ENCODE measurements at places on chromosomes 12 and 14. TPM values are rescaled to one million over a fixed set of nuclear protein-coding genes. Genes with fewer than 3 reads are reported as not detected.

- no peak for DNase-seq
Measured at GRCh38 chr12:2451025-2451424, 343.7 kb upstream of the FKBP4 start.

DNA sequence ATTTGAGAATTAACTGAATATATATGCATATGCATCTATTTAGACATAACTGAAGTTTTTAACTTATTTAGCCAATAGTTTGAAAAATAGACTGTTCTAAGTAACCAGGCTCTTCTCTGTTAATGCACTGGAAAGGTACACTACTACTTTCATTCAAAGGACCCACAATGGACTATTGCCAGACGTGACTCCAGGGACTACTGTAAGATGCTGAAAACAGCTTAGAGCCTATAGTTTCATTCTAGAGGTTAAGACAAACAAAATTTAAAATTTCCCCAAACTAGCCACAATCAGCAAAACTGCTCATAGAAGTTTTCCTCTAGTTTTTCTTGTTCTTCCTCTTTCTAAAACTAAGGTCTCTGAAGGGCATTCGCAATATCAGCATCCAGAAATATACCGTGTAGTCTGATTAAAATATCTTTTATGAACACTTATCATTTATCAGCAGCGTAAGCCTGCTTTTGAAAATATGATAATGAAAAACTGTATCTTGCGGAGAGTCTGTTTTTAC is 10.4 kb downstream of the APPL2 start:
- DNase-seq, result no peak

The CD69 gene
- polyA plus RNA-seq, result 222 TPM

The MUCL1 gene
- polyA plus RNA-seq, result 19.2 TPM

DNA sequence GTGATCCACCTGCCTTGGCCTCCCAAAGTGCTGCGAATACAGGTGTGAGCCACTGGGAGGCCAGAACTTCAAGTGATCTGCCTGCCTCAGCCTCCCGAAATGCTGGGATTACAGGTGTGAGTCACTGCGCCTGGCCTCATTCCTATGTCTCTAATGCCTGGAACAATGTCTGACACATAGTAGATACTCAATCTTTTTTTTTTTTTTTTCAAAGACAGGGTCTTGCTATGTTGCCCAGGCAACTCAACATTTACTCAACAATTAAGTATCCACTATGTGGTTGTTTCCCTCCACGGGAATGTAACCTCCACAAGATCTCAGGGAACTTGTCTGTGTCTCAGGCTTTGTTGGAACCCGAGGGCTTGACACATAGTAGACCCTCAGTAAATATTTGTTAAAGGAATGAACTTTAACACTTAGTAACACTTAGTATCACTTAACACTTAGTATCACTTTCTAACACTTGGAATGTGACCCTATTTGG is 3.0 kb upstream of the TMEM120B start:
- DNase-seq, result no peak

GRCh38 chr12:107990325-107990724 is 138.8 kb upstream of the WSCD2 start:
- DNase-seq, result no peak

The FOXN4 gene
- polyA plus RNA-seq, result 0.14 TPM

The KCNA5 gene
- polyA plus RNA-seq, result 2.9 TPM

The ARG2 gene
- 27.8 TPM for polyA plus RNA-seq

- no peak for DNase-seq
Measured at GRCh38 chr12:54195737-54196347, 7.1 kb upstream of the SMUG1 start.

- no peak for DNase-seq
Measured at GRCh38 chr14:59283361-59283760, 94.9 kb downstream of the DAAM1 start.

- no peak for DNase-seq
Measured at GRCh38 chr12:70383484-70383883, 17.4 kb downstream of the KCNMB4 start.

- DNase-seq, result no peak
Measured at GRCh38 chr12:116600959-116601918, 42.1 kb downstream of the MAP1LC3B2 start.

GRCh38 chr12:14921218-14921617 is 17.1 kb downstream of the ERP27 start:
- DNase-seq, result no peak

The ARHGAP9 gene
- polyA plus RNA-seq, result 165 TPM

DNA sequence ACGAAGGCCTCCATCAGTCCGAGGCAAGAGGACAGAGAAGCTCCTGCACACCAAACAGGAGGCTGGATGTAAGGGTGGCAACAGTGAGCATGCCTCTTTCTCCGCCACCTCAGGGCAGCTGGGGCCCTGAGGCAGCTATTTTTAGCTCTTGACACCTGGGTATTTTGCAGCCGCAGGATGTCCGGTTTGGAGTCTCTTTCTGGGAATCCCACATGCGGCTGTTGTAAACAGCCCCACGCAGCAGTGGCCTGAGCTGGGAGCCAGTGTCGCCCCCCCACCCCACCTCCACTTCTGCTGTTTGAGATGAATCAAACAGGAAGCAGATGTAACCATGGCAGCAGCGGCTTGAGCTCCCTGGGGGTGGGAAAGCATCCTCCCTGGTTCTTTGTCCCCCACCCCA is 11.7 kb downstream of the HDAC7 start:
- DNase-seq, result no peak

GRCh38 chr14:39365354-39365753 is 66.9 kb downstream of the FBXO33 start:
- no peak for DNase-seq

GRCh38 chr12:92540782-92541423 is 161.9 kb upstream of the PLEKHG7 start:
- DNase-seq, result no peak

The CCDC177 gene
- 0.02 TPM for polyA plus RNA-seq

GRCh38 chr12:11648514-11649412 is 711 bp upstream of the ETV6 start:
- DNase-seq, result peak; percentile 63

The MFAP5 gene
- 6.7 TPM for polyA plus RNA-seq

GRCh38 chr12:50425589-50426258 is 25.0 kb downstream of the LARP4 start:
- no peak for DNase-seq

The SLC39A5 gene
- polyA plus RNA-seq, result 0.30 TPM
